ENCODE measurements at places on chromosomes 6 and 20.
A peak's percentile ranks its signal among the peaks of the same experiment; 100 is the strongest.

GRCh38 chr6:119161438-119161837 lies 83.0 kb upstream of the FAM184A start:
- no peak for DNase-seq

DNA sequence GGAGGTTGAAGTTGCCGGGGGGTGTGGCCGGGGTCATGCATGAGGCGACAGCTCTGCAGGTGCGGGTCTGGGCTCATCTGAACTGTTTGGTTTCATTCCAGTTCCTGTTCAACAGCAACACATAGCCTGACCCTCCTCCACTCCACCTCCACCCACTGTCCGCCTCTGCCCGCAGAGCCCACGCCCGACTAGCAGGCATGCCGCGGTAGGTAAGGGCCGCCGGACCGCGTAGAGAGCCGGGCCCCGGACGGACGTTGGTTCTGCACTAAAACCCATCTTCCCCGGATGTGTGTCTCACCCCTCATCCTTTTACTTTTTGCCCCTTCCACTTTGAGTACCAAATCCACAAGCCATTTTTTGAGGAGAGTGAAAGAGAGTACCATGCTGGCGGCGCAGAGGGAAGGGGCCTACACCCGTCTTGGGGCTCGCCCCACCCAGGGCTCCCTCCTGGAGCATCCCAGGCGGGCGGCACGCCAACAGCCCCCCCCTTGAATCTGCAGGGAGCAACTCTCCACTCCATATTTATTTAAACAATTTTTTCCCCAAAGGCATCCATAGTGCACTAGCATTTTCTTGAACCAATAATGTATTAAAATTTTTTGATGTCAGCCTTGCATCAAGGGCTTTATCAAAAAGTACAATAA lies 72.5 kb downstream of the PTPN1 start:
- DNase-seq = peak; percentile 78

- no peak for DNase-seq
Observed at GRCh38 chr6:132199343-132199742, 201.9 kb downstream of the MOXD1 start.

GRCh38 chr6:15340775-15341174 lies 94.9 kb downstream of the JARID2 start:
- DNase-seq = no peak

DNA sequence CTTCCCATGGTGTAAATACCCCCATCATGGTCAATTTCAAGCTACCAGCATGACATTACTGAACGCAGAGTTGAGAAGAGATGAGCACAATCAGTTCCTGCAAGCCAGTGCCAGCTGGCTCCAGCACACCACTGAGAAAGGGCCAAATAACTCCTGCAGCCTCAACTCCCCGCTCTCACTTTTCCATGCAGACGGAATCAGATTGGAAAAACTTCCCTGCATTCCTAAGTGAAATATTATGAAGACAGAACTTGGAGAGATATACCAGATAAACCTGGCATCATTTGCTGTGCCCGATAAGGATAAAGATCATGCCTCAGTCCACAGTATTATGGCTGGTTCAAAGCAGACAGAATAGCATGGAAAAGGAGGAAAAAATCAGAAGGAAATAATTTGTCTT lies 56.7 kb downstream of the FILIP1 start:
- DNase-seq = no peak

- no peak for DNase-seq
Observed at GRCh38 chr6:124777863-124778262, 184.4 kb upstream of the RNF217 start.

DNA sequence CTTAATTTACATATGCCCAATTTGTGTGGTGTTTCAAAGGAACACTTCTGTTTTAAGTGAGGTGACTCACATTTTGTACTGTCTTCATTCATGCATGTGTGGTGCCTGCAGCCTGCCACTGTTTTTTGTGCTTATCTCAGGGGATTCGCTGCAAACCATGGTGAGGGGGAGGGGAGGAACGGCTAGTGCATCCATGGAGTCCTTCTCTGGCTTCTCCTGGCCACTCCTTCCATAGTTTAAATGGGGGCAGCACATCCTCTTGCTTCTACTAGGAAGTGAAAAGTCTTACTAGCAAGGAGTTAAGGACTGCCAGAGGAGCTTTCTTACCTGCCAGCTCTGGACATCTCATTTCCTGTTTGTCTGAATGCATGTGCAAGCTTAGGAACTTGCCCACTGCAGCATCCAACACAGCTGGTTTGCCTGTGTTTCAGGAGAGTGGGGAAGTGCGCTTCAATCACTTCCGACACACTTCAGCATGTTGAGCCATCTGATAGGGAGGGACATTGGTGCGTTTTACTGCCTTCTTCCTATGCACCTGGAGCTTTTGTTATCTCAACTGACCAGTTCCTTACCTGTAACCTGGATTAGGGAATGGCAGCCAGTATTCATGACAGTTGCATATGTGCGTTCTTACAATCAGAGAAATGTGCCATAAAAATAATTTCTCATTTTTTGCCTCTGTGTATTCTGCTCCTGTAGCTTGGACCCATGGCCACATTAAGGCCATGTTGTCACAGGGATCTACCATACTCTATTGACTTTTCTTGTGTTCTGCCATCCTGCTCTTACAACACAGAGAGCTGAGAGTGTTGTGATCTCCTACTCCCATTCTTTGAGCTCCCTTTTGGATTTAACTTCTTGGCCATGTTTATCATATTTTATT lies 211.3 kb downstream of the ARID1B start:
- DNase-seq = peak; percentile 85

- DNase-seq = no peak
Observed at GRCh38 chr6:44072452-44072958, 54.7 kb downstream of the MRPL14 start.

DNA sequence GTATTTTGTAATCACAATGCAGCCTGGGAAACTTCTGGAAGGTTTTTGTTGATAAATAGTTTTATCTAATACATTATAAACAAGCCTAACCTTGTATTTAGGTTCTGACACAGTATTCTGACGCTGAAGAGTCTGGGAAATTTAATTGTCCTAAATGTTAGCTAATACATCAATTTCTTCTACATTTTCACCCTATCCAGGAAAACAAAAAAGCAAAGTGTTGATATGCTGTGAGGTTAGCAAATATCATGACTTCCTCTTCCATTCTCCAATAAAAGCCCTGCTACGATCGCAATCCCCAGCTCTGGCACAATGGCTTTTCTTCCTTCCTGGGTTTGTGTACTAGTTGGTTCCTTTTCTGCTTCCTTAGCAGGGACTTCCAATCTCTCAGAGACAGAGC lies at the start of gene C6orf58:
Gene C6orf58, plus strand, starts transcription at position 301 of the 400 bp plus-strand sequence. Its CDS starts 12 bp downstream, at position 313.
- no peak for DNase-seq

- DNase-seq = no peak
Observed at GRCh38 chr6:35128042-35128441, 13.1 kb downstream of the TCP11 start.

- DNase-seq = no peak
Observed at GRCh38 chr6:140987364-140988155, 1145.2 kb upstream of the GJE1 start.

DNA sequence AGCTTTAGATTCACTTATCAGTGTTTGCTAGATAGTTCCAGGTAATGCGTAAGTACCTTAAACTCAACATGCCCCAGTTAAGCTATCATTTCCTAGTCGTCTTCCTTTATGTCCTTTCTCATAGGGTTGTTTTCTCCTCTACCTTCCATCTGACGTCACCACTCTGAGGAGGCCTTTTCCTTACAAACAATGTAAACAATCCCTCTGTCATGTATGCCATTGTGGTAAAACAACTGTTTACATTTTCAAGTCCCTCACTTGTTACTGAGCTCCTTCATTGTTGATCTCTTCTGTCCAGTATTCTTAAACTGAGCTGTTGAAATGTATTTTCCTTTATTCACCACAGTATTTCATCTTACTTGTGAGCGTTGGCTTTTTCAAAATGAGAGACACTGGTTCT lies 45.4 kb upstream of the PLCG1 start:
- no peak for DNase-seq

DNA sequence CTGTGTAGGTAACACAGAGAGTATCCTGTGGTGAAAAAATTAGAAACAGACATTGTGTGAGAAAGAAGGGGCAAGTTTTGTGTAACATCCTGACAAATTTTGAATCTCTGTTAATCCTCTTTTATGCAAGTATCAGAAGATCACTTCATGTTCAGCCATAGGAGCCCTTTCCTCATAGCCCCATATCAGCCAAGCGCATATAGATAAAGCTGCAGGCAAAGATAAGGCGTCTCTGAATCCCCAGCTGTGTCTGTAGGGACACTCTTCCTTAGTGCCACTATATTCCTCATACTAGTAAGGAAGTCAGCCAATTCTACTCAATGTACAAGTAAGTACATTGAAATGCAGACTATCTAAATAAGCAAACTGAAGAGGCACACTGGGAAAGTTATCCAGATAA lies 22.3 kb downstream of the HTR1E start:
- no peak for DNase-seq

- DNase-seq = peak; percentile 95
Observed at GRCh38 chr6:30646450-30647241, at the start of gene C6orf136. TSS of gene C6orf136 (plus strand) at chr6:30647133. CDS start at chr6:30647232, 99 bp downstream.

DNA sequence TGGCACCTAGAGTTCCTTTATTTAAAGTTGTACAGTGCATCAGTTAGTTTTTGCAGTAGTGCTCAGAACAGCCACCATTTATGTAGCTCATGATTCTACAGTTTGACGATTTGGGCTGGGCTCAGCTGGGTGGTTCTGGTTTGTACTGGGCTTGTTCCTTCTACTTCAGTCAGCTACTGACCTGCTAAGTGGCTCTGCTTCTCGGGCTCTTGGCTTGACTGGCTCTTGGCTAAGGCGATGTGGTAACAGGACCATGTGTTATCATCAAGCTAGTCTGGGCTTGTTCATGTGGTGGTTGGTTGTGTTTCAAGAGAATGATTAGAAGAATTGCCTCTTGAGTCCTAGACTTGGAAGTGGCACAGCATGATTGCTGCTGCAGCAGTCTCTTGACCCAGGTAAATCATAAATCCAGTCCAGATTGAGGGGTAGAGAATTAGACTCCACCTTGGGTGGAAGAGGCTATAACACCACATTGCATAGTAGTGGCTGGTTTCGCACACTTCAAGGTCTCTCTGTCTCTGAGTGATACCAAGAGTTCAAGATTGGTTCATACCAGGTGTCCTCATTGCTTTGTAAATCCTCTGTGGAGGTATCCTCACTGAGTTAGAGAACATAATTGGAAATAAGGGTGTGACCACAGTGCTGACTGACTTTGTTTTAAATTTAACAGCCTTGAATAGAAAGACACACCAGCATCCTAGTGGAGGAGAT lies 253.0 kb downstream of the ARID1B start:
- DNase-seq = no peak

DNA sequence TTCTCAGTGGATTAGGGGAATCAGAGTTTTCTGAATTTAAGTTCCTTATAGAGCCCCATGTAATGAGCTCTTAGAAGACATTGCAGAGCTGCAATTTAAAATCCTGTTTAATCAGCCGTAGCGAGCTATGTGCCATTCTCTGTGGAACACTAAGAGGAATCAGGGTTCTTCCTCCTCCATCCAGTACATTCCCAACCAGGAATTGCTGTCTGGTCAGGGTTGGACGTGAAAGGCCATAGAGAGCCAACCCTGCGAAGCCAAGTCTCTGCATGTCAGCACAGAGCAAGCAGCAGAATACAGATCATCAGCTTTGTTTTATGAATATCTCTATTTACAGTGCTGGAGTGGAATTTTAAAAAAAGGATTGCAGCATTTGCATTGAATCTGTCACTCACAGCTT lies 366.0 kb downstream of the LAMA2 start:
- no peak for DNase-seq

DNA sequence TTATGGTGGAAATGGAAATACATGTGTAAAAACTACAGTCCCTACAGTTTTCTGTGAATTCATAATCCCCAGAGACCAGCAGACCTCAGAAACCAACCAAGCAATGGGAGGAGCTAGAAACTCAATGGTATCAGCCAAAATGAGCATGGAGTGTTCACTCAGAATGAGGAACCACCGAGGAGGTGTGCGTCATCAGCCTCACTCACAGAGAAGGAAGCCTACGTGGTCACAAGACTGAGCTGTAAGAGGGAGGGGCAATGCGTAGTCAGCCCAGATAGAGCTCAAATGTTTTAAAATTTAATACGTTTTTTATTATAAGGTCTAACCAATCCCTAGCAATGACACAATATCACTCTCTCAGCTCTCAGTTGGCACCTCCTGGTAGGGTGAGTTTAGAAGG lies 17.4 kb downstream of the MYLK4 start:
- peak; percentile 97 for DNase-seq

- DNase-seq = no peak
Observed at GRCh38 chr6:15969236-15969778, 159.6 kb upstream of the MYLIP start.

GRCh38 chr20:35200267-35200666 lies 26.2 kb upstream of the MMP24 start:
- DNase-seq = no peak

- no peak for DNase-seq
Observed at GRCh38 chr6:79554305-79554704, 17.1 kb upstream of the LCA5 start.

- DNase-seq = no peak
Observed at GRCh38 chr6:4208158-4208557, 72.8 kb upstream of the ECI2 start.

DNA sequence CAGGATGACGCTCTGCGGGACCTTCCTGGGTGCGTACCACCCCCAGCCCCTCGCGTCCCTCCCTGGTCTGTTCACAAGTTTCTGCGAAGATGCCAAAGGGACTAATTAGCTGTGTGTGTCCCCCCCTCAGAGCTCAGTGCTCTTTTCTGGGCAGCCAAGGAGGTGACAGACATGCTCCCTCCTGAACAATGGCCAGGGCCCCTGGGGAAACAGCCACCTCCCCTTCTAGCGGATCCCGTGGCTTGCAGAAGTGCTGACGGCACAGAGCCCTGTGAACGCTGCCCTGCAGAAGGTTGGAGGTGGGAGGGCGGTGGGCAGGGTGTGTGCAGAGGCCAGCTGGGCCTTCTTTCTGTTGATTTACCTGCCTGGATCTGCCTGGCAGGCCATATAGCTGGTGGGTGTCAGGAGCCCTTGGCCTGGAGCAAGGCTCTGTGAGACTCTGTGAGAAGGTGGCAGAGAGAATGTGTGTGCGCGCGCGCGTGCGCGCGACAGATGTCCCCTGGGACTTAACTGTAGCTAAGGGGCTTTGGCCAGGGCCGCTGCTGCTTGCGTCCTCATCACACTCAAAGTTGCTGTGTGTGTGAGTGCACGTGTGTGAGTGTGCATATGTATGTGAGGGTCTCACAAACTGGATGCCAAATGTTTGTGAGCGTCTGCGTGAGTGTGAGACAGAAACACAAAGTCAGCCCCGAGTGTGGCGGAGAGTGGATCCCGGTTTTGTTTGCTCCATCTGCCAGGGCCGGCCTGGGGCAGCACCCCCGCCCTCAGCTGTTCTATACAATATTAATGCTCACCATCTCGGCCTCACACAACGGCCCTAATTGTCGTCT lies 3.5 kb upstream of the MYT1 start:
- no peak for DNase-seq

DNA sequence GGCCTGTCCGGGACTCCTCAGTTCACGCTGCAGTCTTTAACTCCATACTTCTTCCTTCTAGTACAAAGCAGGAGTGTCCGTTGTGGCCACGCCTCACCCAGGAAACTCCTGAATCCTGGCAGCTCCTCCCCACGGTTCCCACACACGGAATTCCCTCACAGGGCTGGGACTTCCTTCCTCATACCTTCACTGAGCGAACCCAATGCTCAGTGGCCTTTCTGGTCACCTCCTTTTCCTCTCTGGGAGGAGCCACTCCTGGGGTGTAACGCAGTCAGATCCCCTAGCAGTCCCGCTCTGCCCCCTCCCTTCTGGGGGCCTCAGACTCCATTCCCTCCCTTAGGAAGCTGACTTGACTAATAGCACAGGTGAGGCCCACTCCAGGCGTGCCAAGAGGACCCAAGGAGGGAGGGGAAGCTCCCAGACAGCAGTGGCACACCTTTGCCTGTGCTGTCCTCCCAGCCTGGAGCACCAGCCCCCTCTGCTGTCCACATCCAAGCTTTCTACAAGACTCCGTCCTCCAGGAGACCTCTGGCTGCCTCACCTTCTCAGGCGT lies at the start of gene SLC52A3:
Gene SLC52A3, minus strand, starts transcription at position 75 of the 553 bp plus-strand sequence. CDS start 2,726 bp downstream, outside the sequence.
- peak; percentile 34 for DNase-seq

Data from NAMALWA (cell line).